ENCODE measurements at places on chromosomes 12 and 14.
A peak's percentile ranks its signal among the peaks of the same experiment; 100 is the strongest.

DNA sequence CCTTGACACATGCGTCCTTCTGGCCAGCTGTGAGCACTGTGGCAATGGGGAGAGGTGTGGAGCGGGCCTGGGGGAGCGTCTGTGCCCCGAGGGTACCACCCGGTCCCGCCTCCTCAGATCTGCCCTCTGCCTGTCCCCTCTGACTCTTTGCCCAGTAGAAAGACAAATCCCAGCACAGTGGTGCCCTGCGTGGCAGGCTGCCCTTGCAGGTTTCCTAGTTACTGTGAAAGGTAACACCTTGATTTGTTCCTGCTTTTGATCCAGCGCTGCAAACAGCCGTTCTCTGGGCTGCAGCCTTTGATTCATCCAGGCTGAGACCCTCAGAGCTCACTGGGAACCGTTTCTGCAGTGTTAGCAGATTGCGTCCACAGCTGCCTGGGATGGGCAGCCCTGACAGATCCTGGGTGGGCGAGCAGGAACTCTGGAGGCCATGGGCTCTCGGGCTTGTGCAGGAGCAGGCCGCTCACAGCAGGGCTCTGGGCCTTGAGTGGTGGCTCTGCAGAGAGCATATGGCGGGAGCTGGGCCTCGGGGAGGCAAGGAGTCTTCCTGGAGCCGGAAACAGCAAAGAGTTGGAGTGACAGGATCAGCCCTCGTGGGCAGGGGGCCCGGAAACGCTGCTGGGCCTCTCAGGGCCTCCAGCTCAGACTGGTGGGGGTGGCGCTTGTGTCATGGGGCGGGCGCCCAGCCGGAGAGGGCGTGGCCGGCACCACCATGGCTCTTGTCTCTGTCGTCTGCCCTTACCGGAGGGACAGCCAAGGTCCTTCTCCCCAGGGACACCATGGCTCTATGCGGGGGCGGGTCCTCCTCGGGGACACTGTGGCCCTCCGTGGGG, 16.6 kb downstream of the FBRSL1 start:
- DNase-seq = peak; percentile 48

DNA sequence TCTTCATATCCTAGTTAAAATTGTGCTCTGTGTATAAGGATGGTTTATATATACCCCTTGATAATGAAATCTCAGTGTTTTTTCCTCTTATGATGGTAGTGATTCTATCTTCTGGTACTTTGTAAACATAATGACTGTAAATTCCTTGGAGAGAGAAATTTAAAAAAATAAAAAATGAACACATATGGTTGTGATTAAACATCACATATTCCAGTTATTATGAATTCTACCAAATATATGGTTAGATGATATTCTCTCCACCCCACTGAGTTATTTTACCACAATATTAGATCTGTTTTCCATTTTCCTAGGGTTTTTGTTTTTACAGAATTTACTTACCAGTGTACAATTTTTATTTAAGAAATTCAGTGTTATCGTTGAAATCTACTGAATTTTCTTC, 481.9 kb upstream of the NOVA1 start:
- no peak for DNase-seq

- no peak for DNase-seq
Measured at GRCh38 chr12:41972598-41972997, 172.1 kb downstream of the GXYLT1 start.

DNA sequence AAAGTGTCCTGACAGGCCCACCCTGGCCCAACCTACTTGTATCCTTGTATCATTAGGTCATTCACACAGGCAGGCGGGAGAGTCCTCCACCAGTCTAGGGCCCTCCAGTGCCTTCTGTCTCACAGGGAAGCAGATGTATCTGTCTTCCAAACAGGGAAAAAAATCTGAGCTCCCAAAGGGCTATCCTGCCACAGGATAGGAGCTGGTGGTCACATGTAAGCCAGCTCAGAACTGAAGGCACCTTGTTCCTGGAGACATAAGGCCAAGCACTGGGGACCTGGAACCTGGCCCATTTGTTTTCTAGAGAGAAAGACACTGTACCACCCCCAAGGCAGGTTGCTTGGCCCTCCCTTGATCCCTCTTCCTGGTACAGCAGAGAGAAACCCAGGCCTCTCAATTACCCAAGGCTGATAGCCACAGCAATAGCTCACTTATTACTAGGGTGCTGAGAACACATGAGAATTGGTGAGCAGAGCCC, 19.4 kb upstream of the PLEKHH1 start:
- DNase-seq = no peak

DNA sequence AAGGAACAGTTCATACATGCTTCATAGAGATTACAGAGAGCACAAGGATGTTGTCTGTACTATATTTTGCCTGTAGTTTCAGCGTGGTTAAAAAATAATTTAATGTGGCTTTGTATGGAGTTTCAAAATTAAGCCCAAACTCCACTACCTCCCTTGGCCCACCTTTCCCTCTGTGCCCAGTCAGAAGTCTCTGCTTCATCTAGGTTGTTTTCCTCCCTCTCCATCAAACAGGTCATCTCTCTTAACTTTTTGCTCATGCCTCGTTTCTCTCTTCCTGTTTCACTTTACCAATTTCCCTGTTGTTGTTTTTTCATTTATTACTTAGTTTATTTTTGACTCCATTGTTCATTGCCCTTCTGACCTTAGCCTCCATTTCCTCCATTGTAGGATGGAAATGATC, 94.9 kb upstream of the NEDD1 start:
- no peak for DNase-seq

DNA sequence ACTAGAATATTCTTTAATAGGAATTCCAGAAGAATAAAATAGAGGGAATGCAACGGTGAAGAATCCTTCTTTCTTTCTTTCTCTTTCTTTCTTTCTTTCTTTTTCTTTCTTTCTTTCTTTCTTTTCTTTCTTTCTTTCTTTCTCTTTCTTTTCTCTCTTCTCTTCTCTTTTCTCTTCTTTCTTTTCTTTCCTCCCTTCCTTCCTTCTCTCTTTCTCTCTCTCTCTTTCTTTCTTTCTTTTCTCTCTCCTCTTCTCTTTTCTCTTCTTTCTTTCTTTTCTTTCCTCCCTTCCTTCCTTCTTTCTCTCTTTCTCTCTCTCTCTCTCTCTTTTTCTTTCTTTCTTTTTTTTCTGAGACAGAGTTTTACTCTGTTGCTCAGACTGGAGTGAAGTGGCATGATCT, 160.8 kb upstream of the PRICKLE1 start:
- DNase-seq = no peak

DNA sequence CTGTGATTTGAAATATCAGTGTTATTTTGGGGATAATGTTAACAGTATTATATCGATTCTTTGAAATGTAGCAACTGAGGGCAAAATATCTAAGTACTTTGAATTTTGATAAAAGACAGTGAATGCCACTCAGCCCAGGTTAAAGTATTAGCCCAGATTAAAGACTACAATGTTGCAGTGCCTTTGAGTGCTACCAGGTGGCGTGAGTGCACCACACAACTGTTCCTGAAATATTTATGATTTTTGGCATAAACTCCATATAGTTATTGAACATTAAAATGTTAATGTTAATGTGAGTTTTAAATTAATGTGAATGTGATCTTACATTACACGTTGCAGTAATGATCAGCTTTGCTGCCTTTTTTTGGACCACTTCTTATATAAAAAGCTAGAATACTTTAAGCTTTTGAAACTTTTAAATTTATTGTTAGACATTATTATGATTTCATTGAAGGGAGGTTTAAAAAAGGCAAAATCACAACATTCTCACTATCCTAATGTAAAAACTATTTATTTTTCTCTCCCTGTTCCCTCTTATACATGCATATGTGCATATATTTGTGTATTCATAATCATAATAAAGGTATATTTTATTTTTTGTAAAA, 22.5 kb downstream of the MRPS35 start:
- DNase-seq = peak; percentile 34

DNA sequence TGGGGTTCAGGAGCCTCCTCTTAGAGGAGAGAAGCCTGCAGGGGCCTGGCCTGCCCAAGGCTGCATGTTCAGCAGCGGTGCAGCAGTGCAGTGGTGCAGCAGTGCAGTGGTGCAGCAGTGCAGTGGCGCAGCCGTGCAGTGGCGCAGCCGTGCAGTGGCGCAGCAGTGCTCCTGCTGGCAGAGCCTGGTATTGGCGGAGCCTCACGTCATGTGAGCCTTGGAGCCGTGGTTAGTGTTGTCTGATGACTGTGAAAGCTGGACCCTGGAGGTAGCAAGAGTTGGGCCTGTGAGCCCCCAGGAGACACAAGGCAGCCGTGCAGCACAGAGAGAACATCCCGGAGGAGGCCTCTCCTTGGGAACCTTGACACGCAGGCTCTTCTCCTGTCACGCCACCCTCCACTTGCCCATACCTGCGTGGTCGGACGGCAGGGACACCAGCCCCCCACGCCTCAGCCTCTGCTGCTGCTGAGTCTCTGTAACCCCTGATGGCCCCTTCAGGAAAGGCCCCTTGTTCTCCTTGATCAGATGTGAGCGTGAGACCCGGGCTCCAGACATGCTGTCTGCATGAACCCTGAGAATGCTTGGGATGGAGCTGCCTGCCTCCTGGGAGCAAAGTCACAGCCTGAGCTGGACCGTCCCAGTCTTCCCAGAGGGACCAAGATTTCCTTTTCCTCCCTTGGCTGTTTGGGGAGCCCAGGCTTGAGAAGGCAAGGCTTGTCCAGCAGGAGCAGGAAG, 193.7 kb downstream of the KIF26A start:
- DNase-seq = no peak

- DNase-seq = no peak
Measured at GRCh38 chr14:99129211-99129696, 142.7 kb downstream of the BCL11B start.

- DNase-seq = no peak
Measured at GRCh38 chr12:119807380-119807779, 69.7 kb downstream of the CIT start.

DNA sequence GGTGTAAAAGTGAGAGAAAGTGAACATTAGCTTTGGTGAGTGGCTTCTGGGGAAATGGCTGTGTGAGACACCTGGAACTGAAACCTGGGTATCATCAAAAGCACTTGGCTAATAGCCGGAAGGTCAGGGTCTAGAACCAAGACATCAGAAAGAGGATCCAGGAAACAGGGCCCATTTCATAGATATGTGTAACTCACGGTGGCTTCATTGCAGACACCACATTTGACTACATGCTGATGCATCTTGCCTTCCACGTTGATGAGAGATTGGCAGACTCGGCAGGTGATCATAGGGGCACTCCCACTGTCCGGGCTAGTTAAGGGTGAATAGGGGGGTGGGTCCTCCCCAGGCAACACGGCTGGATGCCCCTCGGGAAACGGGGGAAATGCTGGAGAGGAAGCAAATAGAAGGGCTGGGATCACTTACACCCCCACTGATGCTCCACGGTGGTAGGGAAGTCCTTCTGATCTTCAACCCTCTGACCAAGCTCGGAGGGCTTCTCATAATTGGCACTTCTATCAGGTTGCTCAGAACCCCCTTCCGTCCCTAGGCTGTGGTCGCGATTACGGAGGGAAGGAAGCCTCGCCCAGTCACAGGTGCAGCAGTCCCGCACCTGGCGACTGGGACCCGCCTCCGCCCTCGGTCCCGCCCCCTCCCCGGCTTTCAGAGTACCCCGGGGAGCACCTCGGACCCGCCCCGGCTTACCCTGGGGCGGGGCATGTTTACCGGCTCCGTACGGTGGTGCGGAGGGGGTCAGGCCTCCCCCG, 593 bp downstream of the PIP4P1 start:
- DNase-seq = peak; percentile 87

DNA sequence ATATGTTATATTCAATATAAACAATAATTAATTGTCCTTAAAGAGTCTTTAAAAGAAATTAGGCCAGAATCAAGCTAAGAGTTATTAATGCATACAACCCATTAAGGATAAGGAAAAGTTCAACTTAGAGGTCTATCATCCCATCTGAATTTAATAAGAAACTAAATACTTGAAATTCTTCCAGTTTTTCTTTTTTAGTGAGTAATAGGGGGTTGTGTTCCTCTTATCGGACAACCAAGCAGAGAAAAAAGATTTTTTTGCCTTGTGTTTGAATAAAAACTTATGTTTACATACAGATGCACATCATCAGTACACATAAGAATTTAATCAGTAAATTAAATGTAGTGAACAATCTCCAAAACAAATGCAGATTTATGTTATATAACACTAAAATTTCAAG, 32.5 kb downstream of the PAWR start:
- DNase-seq = no peak

DNA sequence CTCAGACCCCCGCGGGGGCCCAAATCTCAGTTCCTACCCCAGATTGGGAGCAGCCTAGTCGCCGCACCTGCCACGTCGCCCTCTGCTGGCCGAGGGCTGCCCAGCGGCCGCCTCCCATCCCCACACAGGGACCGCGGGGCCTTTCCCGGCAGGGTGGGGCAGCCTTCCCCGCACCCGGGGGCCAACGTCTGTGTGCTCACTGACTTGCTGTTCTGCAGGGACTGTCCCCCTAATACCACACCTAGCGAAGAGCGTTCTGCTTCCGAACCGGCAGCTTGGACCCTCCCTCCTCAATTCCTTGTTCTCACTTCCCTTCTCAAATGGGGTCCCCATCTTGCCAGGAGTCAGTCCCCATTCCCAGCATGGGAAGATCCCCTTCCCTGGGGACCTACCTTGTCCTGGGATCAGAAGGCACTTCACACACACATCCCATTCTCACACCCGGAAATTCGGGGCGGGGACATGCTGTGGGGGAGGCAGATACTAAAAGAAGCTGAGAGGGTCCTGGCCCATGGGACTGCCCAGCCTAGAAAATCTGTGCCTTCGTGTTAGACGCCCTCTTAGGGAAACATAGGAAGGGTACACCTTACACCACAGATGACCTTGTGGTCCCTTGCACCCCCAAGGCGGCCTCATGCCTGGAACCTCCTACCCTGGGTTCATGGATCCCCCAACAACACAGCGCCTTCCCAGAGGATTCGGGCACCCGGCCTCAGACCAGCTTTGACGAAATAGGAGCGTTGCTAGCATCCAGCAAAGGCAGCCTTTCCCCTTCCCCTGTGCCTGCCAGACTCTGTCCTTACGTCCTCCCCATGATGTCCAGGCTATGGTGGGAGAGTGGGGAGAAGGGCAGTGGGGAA, 16.4 kb downstream of the ACVRL1 start:
- DNase-seq = peak; percentile 33

Measured in CD4-positive, alpha-beta memory T cell (primary cell).